ENCODE measurements at places on chromosomes 4 and X.

DNA sequence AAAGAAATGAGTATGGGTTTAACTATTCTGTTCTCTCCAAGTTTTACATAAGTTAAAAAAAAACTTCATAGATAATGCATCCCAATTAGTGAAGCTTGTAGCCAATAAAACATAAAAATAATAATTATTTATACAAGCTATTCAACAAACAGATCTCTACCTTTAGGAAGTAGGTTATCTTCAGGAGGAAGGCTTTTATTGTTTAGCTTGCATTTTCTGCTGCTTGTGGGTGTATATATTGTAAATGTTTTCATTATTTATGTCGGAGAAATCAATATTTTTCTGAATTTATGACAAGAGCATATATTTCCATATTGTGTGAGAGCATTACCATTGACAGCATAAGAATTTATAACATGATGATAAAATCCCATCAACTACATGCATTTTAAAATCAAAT is 208.3 kb downstream of the TRAM1L1 start:
- no peak for DNase-seq

DNA sequence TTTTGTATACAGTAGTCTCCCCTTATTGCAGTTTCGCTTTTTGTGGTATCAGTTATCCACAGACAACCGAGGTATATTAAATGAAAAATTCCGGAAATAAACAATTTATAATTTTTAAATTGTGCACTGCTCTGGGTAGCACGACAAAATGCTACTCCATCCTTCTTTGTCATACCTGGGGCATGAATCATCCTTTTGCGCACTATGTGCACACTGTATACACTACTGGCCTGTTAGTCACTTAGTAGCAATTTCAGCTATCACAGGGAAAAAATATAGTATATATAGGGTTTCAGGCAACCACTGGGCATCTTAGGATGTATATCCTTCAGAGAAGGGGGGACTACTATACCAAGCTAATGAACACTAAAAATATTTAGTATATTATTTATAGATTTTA is 198.8 kb upstream of the FAT4 start:
- DNase-seq, result no peak

GRCh38 chr4:79869597-79870237 is 203.3 kb downstream of the ANTXR2 start:
- DNase-seq, result no peak

DNA sequence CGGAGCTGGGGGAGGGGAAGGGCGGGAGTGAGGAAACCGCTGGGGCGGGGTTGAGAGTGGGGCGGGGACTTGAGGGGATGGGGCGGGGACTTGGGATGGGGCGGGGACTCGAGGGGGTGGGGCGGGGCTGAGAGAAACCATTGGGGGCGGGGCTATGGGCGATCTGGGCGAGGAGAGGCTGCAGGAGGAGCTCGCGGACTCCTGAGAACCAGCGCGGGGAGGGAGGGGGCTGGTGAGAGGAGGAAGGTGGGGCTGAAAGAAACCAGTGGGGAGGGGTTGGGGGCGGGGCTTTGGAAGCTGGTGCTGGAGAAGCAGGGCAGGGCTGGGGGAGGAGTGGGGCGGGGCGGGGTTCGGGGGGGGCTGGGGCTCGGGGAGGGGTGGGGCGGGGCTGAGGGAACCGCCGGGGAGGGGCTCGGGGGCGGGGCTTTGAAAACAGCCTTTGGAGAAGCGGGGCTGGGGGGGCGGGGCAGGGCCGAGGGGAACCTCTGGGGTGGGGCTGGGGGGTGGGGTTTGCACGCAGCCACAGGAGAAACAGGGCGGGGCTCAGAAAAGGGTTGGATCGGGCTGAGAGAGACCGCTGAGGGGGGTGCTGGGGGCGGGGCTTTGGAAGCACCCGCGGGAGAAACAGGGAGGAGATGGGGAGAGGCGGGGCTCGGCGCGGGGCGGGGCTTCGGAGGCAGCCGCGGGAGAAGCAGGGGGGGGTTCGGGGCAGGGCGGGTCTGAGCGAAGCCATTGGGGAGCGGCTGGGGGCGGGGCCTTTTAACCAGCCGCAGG is 777 bp upstream of the EOLA2 start:
- peak; percentile 86 for DNase-seq

- DNase-seq, result peak; percentile 37
These were observed 96.2 kb upstream of the KLHL13 start for GRCh38 chrX:118212817-118213183.

DNA sequence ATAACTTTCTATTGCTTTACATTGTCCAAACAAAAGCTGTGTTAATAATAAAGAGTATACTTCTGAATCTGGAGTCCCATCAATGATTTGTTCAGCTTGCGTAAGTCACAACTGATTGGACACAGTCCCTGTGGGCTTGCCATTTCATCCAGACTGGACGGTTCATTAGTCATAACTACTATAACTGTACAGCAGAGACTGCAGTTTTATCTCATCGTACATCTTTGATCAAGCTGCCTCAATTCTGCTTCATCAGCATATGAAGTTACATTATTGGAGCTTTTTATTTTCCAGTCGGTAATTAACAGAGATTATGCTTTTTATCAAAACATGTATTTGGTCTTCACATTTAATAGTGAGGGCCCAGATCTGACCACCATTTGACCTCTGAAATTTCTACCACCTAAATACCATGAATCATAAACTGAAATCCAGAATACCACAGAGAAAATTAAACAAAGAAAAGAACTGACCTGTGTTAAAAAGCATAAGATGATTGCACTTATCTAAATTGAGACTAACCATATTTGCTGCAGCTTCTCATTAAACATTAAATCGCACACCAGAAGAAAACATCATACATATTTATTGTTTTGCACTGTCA is 12.5 kb upstream of the MAB21L2 start:
- DNase-seq, result no peak

GRCh38 chr4:76035799-76036380 is at the start of gene CXCL11:
CXCL11 (minus strand) TSS chr4:76036070; CDS start chr4:76035987, 83 bp downstream.
- peak; percentile 24 for DNase-seq

GRCh38 chr4:73729534-73730165 is 10.7 kb upstream of the CXCL8 start:
- DNase-seq, result peak; percentile 71

GRCh38 chrX:133926809-133927208 is 58.6 kb downstream of the GPC3 start:
- no peak for DNase-seq

- DNase-seq, result no peak
These were observed 177.1 kb upstream of the MID1 start for GRCh38 chrX:10797466-10797865.

GRCh38 chr4:52846502-52846901 is 15.6 kb upstream of the RASL11B start:
- DNase-seq, result no peak

DNA sequence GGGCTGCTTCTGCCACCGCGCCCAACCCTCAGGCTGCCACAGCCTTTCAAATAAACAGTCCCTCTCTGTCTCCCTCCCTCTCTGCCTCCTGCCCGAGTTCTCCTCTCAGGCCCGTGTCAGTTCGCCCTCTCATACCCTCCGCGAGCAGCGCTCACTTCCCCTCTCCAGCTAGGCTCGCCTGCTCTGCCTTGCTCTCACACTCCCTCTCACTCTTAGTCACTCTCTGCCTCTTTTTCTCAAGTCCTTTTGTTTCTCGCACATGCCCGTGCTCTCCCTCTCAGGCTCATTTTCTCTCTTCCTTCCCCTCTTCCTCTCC is 3.2 kb downstream of the EFNB1 start:
- DNase-seq, result peak; percentile 40

- DNase-seq, result no peak
These were observed 69.9 kb downstream of the CHIC2 start for GRCh38 chr4:53994382-53995102.

DNA sequence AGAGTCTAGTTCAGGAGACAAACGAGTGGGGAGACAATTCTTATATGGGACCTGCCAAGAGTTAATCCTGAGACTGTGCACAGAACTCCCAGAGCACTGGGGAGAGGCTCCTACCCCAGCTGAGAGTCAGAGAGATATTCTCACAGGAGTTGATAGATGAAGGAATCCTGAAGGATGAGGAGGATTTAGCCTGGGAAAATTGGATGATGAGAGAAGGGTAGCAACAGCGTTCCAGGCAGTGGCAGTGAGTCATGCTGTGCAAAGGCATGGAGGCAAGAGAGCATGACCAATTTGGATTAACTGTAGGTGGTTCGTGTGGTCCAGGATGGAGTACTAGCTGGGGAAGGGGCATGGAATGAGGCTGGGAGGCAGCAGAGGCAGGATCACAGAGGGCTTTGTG is 318.6 kb downstream of the LDB2 start:
- DNase-seq, result no peak

DNA sequence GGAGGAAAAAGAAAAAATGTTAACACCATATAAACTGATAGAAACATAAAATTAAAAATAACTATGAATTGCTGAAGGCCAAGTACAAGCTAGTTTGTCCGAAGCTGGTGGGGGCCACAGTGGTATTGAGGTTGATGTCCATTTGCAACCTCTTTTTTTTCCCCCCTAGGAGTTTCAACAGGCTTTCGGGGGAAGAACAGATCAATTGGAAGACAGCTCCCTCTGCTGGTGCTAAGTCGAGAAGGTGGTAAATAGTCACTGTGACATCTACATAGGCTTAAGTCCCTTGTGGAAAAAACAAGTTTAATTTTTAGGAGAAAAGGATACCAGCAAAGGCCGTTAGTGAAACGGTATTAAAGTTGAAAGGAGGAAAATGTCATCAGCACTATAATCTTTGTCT is 115.7 kb upstream of the ZXDA start:
- DNase-seq, result peak; percentile 66

- no peak for DNase-seq
These were observed 302.2 kb downstream of the ARAP2 start for GRCh38 chr4:35942092-35942491.

- no peak for DNase-seq
These were observed 121.9 kb upstream of the SMIM10 start for GRCh38 chrX:134868771-134869495.
